ENCODE measurements at places on chromosomes 4 and X. TPM values are rescaled to one million over a fixed set of nuclear protein-coding genes. Genes with fewer than 3 reads are reported as not detected.

- DNase-seq: no peak
These were observed 396.0 kb upstream of the SMIM31 start for GRCh38 chr4:164357957-164358356.

- no peak for DNase-seq
These were observed 50.2 kb downstream of the LEF1 start for GRCh38 chr4:108118505-108118904.

GRCh38 chr4:162977788-162978187 lies 188.9 kb downstream of the NAF1 start:
- DNase-seq: no peak

DNA sequence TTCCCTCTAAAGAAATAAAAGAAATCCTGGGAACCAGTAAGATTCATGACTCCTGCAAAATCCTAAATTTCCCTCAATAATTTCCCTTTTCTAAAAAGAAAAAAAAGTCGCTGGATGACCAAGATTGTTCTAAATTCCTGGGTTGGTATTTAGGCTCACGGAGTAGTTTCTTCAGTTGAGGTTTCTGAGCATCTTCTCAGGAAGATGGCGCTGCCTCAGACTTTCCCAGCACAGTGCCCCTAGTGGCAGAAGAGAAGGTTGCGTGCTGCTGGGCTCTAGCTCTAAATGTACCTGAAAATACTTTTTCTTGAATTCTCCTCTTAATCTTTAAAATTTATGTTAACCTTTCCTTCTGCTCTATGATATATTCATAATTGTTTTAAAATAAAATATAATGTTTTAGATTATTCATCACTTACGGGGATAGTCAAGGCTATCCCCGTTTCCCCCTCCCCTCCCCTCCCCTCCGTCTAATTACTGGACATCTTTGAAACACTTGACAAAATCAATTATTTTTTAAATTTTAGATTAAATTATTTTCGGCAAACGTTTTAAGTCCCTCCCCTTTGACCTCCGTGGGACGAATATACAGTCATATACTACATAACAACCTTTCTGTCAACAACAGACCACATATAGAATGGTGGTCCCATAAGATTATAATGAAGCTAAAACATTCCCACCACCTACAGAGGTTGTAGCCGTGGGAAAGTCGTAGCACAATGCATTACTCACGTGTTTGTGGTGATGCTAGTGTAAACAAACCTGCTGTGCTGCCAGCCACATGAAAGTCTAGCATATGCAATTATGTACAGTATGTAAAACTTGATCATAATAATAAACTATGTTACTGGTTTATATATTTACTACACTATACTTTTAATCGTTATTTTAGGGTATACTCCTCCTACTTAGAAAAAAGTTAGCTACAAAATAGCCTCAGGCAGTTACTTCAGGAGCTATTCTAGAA lies 41.0 kb upstream of the GATB start:
- peak; percentile 25 for DNase-seq

DNA sequence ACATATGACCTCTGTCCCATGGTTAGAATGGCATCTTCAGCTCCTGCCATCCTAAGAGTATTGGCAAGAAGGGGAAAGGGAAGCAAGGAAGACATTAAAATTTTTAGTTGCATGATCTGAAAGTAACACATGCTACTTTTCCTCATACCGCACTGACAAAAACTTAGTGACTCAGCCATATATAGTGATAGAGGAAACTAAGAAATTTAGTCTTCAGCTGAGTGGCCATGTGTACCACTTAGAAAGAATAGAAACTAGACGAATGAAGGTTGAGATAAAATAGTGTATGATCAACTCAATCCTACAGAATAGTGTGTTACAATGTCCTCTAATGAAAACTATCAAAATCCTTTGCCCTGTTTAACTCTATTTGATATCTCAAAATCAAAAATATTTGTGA lies 164.1 kb downstream of the PPP3CA start:
- no peak for DNase-seq

GRCh38 chr4:2469192-2469984 lies 482 bp downstream of the RNF4 start:
- DNase-seq: peak; percentile 73

DNA sequence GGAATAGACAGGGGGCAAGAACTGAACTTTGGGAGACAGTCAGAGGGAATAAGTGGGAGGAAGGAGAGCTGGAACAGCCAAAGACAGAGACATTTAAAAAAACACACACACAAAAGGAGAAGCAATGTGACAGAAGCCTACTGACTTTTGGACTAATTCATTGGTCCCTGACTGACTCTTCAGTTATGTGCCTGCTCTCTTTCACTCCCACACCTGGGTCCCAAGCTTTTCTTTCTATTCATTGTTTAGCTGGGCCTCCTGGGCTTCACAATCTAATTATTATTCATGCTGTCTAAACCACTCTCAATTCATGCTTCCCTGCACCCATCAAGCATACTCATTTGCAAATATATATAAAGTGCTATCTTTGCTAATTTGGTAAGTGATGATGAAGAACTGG lies 139.2 kb upstream of the IRS4 start:
- no peak for DNase-seq

DNA sequence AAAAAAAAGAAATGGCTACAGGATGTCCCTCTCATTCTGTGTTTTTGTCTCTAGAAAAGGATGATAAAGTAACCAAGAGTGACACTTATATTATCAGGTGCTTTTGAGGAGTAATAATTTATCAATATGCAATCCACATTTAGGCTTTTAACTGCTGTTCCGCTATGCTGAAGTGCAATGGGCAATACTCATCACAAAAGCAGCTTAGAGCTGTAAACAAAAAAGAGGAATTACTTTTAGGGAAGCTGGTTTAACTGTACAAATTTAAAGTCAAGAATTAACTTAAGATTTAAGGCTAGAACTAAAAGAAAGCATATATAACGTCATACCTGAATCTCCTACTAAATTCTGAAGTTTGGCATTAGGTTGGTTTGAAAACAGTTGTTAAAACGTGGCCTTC lies 93.5 kb upstream of the DDX3X start:
- no peak for DNase-seq

- no peak for DNase-seq
These were observed 31.6 kb downstream of the SLC10A7 start for GRCh38 chr4:146490106-146490505.

- no peak for DNase-seq
These were observed 181.3 kb downstream of the VEGFC start for GRCh38 chr4:176611381-176611780.

DNA sequence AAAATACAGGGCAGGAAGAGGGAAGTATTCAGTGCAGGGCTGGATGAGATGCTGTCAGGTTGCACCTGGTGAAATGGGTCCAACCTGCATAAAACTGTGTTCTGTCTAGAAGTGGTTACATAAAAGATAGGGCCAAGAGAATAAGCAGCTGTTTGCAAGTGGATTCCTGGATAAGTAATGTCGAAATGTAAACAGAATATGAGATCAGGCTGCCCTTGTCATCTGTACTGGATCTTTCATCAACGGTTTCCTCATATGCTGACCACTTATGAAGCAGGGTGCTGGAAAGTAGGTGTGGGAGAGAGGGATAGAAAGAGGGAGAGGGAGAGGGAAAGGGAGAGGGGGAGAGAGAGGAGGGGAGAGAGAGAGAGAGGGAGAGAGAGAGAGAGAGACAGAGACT lies 349.8 kb upstream of the CPEB2 start:
- DNase-seq: no peak

DNA sequence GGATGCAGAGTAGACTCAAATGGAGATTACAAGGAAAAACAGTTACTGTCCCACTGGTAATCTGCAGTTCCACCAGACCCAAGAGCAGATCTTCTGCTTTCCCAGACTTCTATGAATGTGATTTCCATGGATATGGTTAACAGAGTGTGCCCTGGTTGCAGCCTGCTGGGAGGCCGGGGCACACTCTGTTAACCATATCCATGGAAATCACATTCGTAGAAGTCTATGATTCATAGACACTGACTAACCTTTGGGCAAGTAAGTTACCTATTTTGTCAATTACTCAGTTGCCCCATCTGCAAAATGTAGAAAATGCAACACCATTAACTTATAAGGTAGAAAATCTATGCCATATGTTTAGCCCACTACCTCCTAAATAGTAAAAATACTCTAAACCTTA lies 443.1 kb upstream of the PITX2 start:
- no peak for DNase-seq

DNA sequence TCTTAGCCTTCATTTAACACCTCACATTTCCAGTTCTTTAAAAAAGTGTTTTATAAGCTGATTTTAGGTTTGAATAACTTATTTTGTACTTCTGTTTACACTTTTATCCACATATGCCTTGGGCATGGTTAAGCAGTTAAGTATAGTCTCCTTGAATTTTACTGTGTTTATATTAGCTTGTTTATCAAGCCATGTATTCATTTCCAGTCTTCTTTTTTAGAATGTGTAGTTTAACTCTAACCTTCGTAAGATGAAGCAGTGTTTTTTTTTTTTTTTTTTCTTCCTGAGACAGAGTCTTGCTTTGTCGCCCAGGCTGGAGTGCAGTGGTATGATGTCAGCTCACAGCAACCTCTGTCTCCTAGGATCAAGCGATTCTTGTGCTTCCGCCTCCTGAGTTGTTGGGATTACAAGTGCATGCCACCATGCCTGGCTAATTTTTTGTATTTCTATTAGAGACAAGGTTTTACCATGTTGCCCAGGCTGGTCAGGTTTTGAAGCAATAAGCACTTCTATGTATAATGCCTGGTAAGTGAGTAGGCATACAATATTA lies 42.5 kb downstream of the BMP2K start:
- DNase-seq: no peak

DNA sequence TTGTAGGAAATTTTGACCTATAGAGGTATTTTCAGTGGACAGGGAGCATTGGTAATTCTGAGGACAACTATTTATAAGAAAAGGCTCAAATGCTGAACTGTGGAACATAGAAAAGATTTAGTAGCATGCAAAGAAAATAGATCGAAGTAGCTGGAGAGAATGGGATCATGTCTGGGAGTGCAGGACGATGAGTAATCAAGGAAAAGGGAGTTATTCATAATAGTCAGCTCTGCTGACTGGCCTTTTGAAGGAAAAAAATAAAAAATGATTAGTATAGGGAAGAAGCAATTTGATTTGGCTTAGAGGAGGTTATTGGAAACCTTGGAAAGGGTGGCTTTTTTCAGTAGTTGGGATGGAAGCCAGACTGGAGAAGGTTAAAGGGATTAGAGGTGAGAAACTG lies 22.9 kb upstream of the ANK2 start:
- no peak for DNase-seq

DNA sequence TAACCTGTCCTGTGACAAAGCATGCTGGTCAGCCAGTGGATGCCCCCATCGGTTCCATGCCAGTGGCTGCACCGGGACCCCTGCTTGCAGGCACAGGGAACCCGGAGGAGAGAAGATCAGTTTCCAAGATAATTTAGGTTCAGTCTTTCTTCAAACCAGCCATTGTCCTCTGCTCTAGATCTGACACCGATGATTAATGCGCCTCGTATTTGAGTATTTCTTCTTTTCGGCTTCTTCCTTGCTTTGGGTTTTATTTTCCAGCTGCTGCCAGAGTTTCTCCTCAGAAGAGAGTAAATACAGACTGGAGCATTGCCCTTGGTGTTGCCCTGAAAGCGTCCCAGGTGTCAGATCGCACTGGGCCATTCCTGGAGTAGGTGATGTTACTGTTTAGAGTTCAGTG lies 19.2 kb upstream of the BCOR start:
- DNase-seq: no peak

DNA sequence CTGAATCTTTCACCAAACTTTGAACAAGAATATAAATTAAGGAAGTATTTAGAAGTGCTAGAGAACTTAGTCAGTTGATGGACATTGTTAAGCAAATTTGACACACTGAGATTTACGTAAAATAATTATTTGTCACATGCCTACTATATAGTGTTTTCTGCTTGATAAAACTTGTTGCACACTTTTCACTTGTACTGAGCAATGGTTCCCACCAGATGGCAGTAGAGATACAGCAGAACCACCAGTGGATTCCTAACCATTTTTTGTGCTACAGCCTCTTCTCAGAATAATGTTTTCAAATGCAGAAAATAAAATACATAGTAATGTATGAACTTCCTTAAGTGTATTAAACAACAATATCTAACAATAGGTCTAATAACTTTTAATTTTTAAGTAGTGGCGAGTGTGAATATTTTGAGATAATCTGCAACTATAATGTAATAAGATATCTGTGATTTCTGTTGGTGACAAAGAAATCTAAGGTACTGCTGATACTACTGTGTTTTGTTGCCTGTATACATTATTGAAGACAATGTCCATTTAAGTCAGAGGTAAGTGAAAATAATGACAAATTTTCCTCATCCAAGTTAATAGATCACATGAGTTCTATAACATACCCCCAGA lies 81.2 kb downstream of the APOOL start:
- DNase-seq: no peak

GRCh38 chr4:23958749-23959148 lies 68.9 kb upstream of the PPARGC1A start:
- no peak for DNase-seq

DNA sequence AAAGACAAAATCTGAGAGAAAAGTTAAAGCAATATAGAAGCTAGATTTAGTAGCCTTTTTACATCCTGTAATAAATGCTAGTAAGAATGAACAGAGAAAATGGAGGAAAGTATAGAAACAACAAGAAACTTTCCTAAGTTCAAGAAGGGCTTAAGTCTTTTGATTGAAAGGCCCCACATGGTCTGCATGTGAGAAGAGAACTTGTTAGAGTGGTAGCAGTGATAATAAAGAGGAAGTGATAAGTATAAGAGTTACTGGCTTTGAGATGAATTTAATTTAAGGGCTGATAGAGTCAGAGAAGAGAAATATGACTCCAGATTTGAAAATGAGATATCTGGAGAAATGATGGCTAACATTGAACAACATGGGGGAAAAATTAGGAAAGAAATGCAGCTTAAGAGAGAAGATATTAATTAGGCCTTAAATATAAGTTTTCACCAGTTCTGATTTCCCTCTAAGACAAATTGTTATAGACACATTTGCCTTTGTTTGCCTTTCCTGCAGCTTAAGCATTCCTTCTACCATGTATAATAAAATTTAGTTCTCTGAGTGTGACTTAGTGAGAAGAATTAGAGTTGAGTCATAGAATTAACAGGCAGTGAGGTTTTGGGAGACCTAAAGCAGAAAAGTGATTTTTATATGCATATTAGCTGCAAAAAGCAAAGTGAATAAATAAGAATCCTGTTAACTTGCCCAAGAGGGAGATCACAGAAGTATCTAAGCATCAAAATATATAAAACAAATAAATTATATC lies 18.4 kb downstream of the ZFX start:
- DNase-seq: no peak

The BMX gene
- total RNA-seq: not detected

The FAM156A gene
- total RNA-seq: 9.7 TPM

The CRLF2 gene
- total RNA-seq: not detected

The OPHN1 gene
- total RNA-seq: not detected

Data from CD8-positive, alpha-beta T cell (primary cell).